ENCODE measurements at places on chromosomes 4 and X. TPM values are rescaled to one million over a fixed set of nuclear protein-coding genes. Genes with fewer than 3 reads are reported as not detected.
A peak's percentile ranks its signal among the peaks of the same experiment; 100 is the strongest.

Gene HHIP
- total RNA-seq: 0.97 TPM

DNA sequence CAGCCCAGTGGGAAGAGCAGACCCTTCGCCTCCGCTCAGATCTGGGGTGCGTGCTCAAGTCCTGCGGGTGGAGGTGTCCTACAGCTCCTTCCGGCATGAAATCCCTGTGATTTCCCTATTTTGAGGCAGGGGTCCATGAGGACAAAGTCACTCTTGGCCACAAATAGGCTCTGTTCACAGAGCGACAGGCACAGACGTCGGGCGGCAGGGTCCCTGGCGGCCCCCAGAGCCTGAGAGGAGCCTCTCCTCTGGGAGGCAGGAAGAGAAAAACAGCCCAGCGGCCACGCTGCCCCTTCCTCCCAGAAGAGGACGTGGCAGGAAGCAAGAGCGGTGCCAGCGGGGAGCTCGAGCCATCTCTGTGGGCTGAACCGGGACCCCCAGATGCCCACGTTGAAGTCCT is 38.7 kb downstream of the ABLIM2 start:
- no peak for DNase-seq
- peaks cover 8% of the 10 kb centered on the region for H3K4me1 ChIP-seq
- H3K27ac ChIP-seq: no peak overlapping the region
- no peaks in the 10 kb centered on the region for H3K36me3 ChIP-seq
- no peak overlapping the region for H3K4me3 ChIP-seq

- no peak overlapping the region for H3K27ac ChIP-seq
- H3K4me3 ChIP-seq: no peak overlapping the region
- no peaks in the 10 kb centered on the region for H3K36me3 ChIP-seq
- H3K4me1 ChIP-seq: peaks cover 29% of the 10 kb centered on the region
- no peaks in the 10 kb centered on the region for H3K27me3 ChIP-seq
- no peak for DNase-seq
Measured at GRCh38 chrX:13090339-13091110, 46.1 kb upstream of the FAM9C start.

Gene PGM2
- total RNA-seq: 19.8 TPM

DNA sequence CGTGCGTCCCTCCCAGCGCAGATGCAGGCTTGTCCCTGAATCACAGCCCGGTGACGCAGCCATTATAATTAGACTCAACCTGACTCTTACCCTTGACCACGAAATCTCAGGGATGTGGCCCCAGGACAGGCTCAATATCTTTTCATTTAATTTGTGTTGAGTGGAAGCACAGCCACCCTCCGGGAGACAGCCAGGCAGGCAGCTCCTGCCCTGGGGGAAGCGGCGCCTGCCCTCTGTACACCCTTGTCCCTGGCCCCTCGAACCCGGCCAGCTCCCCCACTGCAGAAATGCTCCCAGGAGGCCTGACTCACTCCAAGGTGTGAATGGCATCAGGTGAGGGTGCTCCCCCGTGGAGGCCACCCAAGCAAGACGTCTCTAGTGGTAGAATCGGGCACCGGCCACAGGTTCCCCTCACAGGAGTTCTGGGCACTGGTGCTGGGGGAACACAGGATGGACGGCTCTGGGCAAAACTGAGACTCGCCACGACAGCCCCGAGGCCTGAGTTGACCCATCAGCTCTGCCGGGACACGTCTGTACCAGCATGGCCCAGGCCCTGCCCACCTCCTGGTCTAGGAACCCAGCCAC is 2.7 kb downstream of the CPLX1 start:
- H3K36me3 ChIP-seq: peaks cover 2% of the 10 kb centered on the region
- H3K27ac ChIP-seq: no peak overlapping the region
- H3K4me1 ChIP-seq: peaks cover 2% of the 10 kb centered on the region
- peaks cover 34% of the 10 kb centered on the region for H3K27me3 ChIP-seq
- no peak for DNase-seq
- H3K4me3 ChIP-seq: no peak overlapping the region

DNA sequence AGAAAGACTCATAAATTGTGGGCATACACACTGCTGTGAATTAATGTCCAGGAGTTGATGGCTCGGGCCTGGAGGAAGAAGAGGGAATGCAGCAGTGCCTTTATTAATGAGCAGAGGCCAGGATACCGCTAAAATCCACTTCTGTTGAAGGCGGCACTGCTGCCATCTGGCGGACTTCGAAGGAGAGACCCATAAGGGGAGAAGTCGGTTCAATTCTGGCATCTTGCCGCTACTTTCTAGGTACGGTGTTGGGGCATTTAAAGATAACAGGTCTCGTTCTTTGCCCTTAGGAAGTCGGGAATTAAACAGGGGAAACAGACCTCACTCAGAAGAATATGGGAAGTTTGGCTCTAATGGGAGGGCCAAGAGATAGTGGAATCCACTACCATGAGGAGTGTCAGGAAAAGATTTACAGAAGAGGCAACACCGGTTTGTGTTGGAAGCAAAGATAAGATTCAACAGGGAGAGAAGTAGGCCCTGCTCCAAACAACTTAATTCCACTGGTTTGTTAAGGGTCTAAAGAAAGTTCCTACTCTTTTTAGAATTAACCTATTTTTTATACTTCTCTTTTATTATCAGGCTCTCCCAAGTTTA is 133.6 kb upstream of the GIMD1 start:
- no peak for DNase-seq
- peak overlapping the region; percentile 8 for H3K4me3 ChIP-seq
- peaks cover 1% of the 10 kb centered on the region for H3K36me3 ChIP-seq

- DNase-seq: no peak
- H3K4me3 ChIP-seq: no peak overlapping the region
- no peaks in the 10 kb centered on the region for H3K36me3 ChIP-seq
- no peaks in the 10 kb centered on the region for H3K4me1 ChIP-seq
Measured at GRCh38 chrX:128035318-128035717, 16.9 kb downstream of the ACTRT1 start.

DNA sequence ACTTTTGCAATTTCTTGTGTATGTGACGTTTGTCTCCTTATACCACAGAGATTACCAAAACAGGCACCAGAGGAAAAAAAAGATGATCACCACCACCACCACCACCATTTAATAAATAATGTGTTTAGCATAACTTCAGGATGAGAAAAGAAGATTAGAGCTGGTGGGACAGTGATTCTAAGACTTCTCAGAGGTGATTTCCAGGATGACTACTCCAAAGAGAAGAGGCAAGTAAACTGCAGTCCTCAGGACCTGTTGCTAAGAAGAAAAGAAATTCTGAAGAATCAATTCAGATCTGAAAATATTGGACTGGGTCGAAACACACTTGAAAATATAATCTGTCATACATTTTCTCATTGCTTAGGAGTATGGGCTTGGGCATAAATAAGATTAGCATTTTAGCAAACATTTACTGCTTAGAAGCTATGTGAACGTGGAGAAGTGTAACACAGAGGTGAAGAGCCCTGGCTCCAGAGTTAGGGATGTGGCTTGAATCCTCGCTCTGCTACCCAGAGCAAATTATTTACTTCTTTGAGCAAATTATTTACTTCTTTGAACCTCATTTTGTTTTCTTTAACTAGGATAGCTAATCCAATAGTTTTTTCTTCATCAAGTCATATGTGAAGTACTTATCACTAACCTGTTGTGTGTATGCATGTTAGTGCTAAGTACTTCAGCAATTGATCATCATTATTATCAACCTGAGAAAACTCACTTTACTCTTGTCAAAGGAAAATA is 10.5 kb upstream of the YTHDC1 start:
- no peak for DNase-seq
- no peak overlapping the region for H3K27ac ChIP-seq
- H3K4me3 ChIP-seq: no peak overlapping the region
- H3K27me3 ChIP-seq: peaks cover 8% of the 10 kb centered on the region

DNA sequence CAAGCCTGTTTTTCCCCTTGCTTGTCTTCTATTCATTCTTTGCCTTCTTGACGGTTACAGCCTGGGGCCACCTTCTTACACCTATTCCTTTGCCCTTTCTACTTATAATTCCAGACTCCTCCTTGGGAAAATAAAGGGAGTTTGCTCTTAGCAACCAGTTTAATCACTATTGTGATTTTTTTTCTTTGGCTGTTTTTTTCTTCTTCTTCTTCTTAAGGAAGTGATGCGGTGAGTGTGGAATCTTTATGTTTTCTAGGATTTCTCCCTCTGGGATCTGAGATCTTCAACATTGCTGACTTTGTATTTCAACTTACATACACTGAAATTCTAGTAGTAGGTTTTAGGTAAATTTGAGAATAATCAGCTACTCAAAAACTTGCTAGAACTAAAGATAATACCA is 1.1 kb upstream of the KLHL13 start:
- peaks cover 19% of the 10 kb centered on the region for H3K27me3 ChIP-seq
- peaks cover 10% of the 10 kb centered on the region for H3K4me1 ChIP-seq
- H3K36me3 ChIP-seq: no peaks in the 10 kb centered on the region
- H3K27ac ChIP-seq: no peak overlapping the region

DNA sequence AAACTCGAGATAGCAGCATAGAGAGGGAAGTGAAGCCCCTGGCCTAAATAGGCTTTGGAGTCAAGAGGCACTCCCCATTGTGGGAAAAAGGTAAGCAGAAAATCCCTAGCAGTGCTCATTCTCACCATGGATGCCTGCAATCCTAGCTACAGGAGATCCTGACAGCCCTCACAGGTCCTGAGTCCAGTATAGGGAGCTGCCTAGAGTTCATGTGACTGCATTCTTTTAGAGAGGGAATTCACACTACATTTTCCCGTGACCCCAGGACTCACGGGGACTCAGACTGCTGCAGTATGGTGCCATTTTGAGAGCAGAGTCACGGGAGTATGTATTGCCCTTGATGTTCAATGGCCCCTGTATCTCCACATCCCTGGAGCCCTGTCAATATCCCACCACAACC is 82.4 kb downstream of the MAGED1 start:
- H3K27me3 ChIP-seq: no peaks in the 10 kb centered on the region
- H3K36me3 ChIP-seq: no peaks in the 10 kb centered on the region
- H3K27ac ChIP-seq: no peak overlapping the region
- H3K4me1 ChIP-seq: no peaks in the 10 kb centered on the region

DNA sequence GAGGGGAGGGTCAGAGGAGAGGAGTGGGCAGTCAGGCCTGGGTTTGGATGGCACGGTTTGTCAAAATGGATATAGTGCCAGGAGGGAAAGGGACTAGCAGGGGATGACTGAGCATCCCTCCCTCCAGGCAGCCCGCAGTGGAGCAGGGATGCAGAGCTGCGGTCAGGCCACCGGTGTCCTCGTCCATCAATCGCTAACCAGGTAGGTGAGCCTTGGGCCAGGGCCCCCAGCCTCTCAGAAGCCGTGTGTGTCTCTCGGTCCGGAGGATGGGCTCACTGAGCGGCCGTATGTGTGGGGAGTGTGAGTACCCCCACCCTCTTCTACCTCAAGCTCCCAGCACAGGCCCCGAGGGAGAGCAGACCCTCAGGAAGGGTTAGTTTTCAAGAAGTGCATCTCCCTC is 538 bp upstream of the CYTL1 start:
- DNase-seq: no peak
- no peaks in the 10 kb centered on the region for H3K27me3 ChIP-seq
- peak overlapping the region; percentile 74 for H3K4me3 ChIP-seq
- H3K4me1 ChIP-seq: peaks cover 32% of the 10 kb centered on the region

DNA sequence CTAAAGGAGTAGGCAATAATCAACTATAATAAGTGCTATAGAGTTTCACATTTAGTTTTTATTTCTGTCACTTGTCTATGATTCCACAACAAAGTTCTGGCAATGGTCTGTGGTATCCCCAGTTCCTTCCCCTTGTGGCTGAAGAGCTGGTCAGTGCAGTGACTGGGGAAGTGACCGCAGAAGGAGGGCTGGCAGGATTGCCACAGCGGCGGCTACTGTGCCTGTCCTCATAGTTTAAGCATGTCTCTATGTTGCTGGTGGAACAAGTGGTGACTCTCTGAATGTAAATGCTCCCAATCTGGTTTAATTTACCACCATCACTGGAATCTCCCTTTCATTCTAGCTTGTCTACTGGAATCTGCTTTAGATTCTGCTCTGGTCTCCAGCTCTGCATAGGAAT is 170.6 kb upstream of the GK2 start:
- no peak for DNase-seq
- H3K4me3 ChIP-seq: no peak overlapping the region
- H3K27ac ChIP-seq: no peak overlapping the region

All from osteocyte (in vitro differentiated cells).